Stimulated activated CD8-positive, alpha-beta memory T cell treated with anti-CD3 and anti-CD28 coated beads, Interleukin-4, amount 100 ng/mL, for 1 hour (primary cell): ENCODE measurements at places on chromosomes 1 and 21.

DNA sequence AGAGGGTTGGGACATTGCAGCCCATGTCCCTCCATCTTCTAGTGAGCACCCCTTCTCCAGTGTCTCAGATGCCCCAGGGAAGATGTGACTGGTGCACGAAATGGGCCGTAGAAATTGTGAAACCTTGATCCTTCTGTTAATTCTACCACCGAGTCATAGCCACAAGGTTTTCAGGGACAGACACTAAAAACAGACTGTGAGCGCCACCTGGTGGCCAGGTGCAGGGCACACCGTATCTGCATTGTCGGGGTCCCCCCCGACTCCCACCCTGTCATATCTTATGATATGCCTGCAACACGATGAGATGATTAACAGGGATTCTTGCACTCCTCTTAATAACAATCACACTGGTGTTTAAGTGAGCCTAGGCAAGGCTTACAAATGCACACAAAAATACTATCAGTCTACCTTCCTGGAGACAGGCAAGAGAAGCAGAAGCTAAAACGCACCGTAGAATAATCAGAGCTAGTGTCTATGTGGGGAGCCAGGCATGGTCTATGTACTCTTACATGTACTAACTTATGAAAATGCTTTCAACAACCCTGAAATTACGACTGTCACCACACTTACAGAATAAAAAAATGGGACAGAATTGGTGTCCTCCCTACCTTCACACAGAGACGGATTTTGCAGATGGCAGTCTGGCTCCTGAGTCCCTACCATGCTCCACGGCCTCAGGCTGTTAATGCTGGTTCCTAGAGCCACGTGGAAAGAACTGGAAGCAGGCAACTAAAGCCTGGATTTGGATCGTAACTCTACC is 57.9 kb downstream of the FHAD1 start:
- peak; percentile 47 for DNase-seq

DNA sequence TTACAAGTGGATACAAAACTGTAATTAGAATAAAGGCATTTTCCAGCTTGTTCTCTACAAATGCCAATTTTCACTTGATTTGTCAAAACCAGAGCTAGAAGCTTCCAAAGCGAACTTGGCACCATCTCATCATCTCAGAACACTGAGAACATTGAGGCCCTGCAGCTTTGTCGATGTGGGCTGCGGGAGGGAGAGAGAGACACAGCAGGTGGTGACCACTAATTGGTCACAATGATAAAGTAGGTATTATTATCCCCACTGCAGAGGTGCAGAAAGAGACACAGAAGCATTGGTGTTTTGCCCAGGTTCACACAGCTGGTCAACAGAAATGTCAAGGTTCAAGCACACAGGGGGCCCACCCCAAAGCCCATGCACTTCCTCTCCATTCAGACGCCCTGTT is 72.2 kb upstream of the KRTAP19-8 start:
- no peak for DNase-seq

- DNase-seq: no peak
Measured at GRCh38 chr21:36247316-36248010, 72.5 kb upstream of the MORC3 start.

DNA sequence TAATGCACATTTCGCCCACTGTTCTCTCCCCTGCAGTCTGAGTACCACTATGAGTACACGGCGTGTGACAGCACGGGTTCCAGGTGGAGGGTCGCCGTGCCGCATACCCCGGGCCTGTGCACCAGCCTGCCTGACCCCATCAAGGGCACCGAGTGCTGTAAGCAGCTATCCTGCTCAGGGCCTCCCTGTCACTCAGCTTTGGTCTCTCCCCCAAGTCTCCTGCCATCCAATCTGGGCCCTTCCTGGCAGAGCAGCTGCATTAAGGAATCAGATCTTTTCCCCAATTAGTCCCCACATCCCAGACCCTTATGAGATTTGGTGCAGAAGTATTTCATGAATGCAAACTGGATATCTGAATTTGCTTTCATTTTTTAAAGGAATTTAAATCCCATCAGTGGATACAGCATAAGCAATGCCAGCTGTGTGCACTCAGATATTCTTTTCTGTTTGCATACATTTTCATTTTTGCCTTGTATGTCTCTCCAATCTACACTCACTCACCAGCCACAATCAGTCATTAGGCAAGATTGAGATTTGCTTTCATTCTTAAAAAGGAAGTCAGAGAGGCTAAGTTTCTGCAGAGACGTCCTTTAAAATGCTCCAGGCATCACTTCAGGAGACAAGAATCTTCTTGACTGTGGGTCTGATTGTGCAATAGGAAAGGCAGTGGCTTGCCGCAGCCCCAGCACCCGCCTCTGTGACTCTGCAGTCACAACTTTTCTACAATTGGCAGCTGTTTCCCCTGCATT is 48.1 kb downstream of the ELAPOR1 start:
- DNase-seq: no peak

DNA sequence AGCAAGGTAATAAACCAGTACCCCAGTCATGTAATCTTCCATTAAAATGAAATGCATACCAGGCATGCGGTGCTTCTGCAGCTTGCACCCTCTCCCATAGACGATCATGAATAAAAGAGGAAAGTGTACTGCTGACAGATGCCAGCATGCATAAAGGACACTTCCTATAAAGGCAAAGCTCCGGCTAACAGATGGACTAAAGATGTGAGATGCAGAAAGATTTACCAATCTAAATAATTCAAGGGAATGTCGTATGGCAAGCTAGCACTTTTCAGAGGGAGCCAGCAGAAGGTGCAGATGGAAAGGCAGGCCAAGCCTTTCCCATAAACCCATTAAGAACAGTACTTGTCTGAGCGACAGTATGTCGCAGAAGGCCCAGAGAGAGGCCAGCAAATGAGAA is 542.0 kb downstream of the NUF2 start:
- DNase-seq: no peak

GRCh38 chr1:153174624-153175023 is 23.9 kb upstream of the SPRR2G start:
- no peak for DNase-seq

GRCh38 chr1:30991862-30992606 is 73.5 kb downstream of the PUM1 start:
- DNase-seq: no peak

DNA sequence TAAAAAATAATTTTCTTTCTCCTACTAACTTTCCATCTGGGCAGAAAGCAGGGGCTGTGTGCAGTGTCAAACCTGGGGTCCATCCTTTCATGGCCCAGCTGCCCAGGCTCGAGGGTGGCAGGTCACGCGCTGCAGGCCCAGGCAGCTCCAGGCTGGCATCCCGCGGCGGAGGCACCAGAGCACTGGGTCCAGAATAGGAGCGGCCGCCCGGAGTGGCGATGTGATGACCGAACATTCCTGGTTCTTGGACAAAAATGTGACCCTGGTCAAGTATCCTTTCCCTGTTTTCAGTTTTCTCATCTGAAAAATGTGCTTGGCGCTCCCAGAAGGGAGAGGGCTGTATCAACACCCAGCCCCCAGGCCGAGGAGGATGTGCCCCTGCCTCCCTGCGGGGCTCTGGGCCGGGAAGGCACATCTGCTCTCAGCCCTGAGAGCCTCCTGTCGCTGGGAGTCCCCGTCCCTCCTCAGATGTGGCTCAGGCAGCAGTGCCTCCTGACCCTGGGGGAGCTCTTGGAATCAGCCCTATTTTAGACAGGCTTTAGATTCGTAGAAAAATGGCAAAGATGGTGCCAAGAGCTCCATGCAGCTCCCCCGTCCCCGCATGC is 29.3 kb downstream of the SLX9 start:
- DNase-seq: no peak

GRCh38 chr1:89847191-89847729 is 26.4 kb downstream of the LRRC8D start:
- DNase-seq: no peak

GRCh38 chr1:27521336-27521831 is 31.4 kb upstream of the WASF2 start:
- DNase-seq: no peak

DNA sequence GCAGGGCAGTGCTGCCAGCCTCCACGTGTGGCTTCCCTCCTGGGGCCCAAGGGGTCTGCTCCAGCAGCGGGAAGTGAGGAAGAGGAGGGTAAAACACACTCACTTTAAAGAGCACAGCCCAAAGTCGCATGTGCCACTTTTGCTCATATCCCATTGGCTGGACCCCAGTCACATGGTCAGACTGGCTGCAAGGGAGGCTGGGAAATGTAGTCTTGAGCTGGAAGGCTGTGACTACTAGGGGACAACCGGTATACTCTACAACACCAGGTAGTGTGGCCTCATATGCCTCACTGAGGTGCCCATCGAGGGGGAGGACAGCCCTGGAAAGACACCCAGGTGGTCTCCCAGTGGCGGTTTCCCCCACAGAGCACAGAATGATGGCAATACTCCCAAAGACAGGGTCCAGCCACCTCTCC is 45.2 kb downstream of the CAMK2N1 start:
- no peak for DNase-seq

- DNase-seq: no peak
Measured at GRCh38 chr21:27419153-27419552, 452.3 kb upstream of the ADAMTS5 start.

DNA sequence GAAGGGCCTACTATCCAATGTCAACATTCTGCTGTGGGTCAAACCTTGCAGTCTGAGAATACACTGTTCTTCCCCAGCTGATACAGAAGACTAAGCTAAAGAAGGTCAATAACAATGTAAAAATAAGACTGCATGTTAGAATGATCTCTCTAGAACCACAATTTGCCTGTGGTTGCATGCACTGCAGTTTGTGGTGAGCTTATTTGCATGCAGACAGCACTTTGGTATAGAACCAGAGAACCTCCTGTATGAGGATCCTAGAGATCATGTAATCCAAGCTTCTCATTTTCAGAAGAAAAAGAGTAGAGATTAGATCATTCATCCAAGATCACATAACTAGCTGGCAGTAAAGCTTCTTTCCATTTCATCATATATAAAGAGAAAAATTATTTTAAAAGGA is 15.8 kb downstream of the SYNJ1 start:
- DNase-seq: no peak

DNA sequence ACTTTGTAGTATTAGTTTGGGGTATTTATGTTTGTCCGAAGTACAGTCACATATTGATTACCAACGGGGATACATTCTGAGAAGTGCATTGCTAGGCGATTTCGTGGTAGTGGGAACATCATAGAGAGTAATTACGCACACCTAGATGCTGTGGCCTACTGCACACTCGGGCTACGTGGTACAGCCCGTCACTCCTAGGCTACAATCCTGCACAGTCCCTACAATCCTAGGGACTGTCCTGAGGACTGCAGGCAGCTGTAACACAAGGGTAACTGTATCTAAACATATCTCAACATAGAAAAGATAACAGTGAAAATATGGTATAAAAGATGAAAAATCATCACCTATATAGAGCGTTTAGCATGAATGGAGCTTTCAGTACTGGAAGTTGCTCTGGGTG is 18.6 kb downstream of the EXOC8 start:
- DNase-seq: no peak

DNA sequence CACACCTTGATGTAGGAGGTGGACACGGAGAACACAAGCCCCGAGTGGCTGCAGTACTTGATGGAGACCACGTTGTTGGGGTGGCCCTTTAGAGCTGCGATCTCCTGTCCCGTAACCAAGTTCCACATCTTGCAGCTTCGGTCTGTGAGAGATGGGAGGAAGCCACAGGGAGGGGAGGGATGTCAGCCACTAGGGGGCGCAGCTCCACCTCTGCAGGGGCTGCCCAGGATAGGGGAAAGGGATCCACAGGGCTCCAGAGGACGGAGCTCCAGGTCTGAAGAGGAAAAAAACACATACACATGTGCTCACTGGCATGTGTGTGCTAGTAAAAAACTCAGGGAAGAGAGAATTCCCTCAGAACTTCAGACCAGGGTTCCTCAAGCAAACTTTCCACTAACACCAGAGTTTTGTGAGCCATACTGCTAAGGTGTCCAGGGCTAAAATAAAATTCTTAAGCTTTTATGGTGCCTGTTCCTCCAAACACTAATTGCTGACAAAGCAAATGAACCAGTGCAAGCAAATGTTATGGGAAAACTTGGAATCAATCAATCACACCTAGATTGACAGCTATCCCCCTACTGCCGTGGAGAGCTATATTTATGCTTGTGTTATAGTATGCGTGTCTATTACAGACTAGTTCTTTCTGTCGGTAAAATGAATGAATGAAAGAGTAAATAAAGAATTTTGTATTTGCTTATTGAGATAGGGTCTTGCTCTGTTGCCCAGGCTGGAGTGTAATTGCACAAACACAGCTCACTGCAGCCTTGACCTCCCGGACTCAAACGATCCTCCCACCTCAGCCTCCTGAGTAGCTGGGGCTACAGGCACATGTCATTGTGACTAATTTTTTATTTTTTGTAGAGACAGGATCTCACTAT is 43.7 kb downstream of the KIF21B start:
- peak; percentile 44 for DNase-seq

- no peak for DNase-seq
Measured at GRCh38 chr1:115164484-115164883, 75.2 kb upstream of the TSPAN2 start.

GRCh38 chr1:211830328-211831142 is at the start of gene LPGAT1:
LPGAT1 (minus strand) TSS chr1:211830763; CDS start chr1:211829296, 1,467 bp downstream.
- DNase-seq: peak; percentile 42

GRCh38 chr1:84379138-84379916 is 19.0 kb upstream of the DNASE2B start:
- no peak for DNase-seq

GRCh38 chr21:43782431-43783097 is 6.5 kb upstream of the CSTB start:
- no peak for DNase-seq

DNA sequence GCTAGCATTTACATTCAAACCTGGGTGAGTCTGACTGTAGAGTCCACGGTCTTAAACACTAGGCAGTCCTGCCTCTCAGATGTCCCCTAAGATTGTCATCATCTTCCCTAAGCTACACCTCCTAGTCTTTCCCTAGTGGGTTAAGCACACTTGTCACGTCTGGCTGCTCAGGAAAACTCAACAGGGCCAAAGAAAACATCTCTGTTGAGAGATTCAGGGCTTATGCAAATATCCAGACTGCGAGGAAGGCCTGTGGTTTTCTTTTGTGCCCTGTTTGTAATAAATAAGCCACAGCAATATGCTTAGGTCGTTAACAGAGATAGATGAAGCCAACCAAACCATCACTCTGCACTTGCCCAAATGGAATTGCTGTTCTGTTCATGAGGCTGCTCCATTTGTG is 472.6 kb upstream of the DEPDC1 start:
- no peak for DNase-seq

DNA sequence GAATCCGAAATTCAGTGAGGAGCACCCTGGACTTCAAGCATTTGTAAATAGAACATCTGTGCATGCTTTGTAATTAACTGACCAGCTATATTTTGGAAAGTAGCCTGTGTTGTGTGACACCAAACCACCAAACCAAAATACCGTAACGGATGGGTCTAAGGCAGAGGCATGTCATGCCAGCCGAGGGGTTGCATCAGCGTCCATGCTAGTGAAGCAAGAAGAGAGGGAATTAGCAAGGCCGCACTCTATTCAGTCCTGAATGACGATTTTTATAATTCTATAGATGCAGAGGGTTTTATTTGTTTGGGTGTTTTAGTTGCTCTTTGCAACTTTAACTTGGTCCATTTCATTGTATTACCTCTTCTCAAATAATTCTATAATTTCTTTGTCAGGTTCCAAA is 116.8 kb upstream of the SMYD2 start:
- no peak for DNase-seq

DNA sequence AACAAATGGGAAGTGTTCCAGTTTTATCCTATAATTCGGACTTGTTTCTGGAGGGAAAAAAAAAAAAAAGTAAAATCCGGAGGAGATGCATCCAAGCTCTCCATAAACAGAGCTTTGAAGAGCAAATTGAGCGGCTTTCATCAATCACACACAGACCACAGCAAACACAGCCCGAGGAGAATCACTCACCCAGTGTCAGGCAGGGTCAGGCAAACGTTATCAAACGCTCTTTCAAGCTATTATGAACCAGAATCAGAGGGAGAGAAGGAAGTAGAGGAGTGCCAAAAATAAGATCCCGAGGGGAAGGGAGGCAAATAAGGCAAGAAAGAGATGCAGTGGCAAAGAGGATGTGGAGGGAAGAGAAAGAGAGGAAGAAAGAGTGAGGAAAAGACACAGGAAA is 188.3 kb upstream of the CAMK1G start:
- no peak for DNase-seq
